ENCODE measurements at places on chromosomes 3 and 15.

DNA sequence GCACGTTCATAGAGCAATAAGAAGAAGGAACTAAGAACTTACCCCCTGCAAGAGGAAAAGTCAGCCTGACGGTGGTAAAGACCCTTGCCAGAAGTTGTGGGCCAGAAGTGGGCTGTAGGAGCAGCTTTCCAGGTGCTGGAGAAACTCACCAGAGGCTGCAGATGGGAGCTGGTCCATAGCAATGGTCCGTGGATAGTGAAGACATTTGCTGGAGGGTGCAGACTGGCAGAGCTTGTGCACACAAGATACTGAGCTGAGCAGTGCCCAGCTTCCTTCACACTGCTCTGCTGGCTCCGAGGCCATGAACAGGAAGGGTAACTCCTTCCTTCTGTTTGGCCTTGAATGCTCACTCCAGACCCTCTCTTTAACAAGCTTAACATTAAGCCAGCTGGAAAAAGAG lies 149.8 kb upstream of the BNIP2 start:
- no peaks in the 10 kb centered on the region for H3K27me3 ChIP-seq
- H3K27ac ChIP-seq = no peak overlapping the region
- no peak for DNase-seq
- H3K4me3 ChIP-seq = no peak overlapping the region

GRCh38 chr3:62795978-62796657 lies 79.1 kb downstream of the CADPS start:
- DNase-seq = no peak
- H3K36me3 ChIP-seq = no peaks in the 10 kb centered on the region
- no peak overlapping the region for H3K27ac ChIP-seq
- no peak overlapping the region for H3K4me3 ChIP-seq
- H3K4me1 ChIP-seq = no peaks in the 10 kb centered on the region

- no peaks in the 10 kb centered on the region for H3K4me1 ChIP-seq
- H3K36me3 ChIP-seq = no peaks in the 10 kb centered on the region
- H3K27ac ChIP-seq = no peak overlapping the region
- no peak for DNase-seq
These were observed 90.4 kb downstream of the NAALADL2 start for GRCh38 chr3:174949523-174949922.

DNA sequence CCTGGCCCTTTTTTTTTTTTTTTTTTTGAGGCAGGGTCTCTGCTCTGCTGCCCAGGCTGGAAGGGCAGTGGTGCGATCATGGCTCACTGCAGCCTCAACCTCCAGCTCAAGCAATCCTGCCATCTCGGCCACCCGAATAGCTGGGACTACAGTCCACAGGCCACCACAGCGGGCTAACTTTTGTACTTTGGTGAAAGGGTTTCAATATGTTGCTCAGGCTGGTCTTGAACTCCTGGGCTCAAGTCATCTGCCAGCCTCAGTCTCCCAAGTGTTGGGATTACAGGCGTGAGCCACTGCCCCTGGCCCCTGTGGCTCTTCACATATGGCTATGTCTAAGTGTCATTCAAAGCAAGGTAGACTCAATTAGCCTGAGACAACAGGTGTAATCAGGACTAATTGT lies 8.8 kb upstream of the DPPA2 start:
- no peaks in the 10 kb centered on the region for H3K27me3 ChIP-seq
- H3K36me3 ChIP-seq = no peaks in the 10 kb centered on the region
- H3K27ac ChIP-seq = no peak overlapping the region
- H3K4me3 ChIP-seq = no peak overlapping the region
- no peak for DNase-seq
- H3K4me1 ChIP-seq = no peaks in the 10 kb centered on the region

- no peaks in the 10 kb centered on the region for H3K36me3 ChIP-seq
- DNase-seq = no peak
- H3K27ac ChIP-seq = no peak overlapping the region
- no peaks in the 10 kb centered on the region for H3K27me3 ChIP-seq
These were observed 62.3 kb downstream of the APBA2 start for GRCh38 chr15:28948036-28948435.

DNA sequence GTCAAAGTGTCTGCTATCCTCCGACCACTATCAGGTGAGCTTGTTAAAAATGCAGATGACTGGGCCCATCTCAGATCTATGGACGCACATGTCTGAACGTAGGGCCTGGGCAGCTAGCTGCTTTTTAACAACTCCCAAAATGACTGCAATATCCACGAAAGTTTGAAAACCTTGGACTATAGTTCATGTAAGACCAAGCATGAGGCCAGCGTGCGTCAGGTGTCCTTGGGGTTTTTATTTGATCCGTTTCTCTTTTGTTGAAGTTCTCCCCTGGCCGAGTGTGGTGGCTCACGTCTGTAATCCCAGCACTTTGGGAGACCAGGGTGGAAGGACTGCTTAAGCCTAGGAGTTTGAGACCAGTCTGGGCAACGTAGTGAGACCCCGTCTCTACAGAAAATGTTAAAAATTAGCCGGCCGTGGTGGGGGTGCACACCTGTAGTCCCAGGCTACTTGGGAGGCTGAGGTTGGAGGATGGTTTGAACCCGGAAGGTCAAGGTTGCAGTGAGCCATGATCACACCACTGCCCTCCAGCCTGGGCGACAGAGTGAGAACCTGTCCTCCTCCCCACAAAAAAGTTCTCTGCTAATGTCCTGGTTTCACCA lies 9.5 kb downstream of the SLC51A start:
- H3K27ac ChIP-seq = no peak overlapping the region
- H3K4me3 ChIP-seq = no peak overlapping the region
- H3K36me3 ChIP-seq = no peaks in the 10 kb centered on the region
- no peak for DNase-seq
- no peaks in the 10 kb centered on the region for H3K4me1 ChIP-seq

Measured in effector memory CD4-positive, alpha-beta T cell (primary cell).